Kidney tubule cell (primary cell): ENCODE measurements at places on chromosomes 3 and 15.

GRCh38 chr15:72800833-72801481 is 17.4 kb upstream of the ADPGK start:
- no peak for DNase-seq

- no peak for DNase-seq
These were observed 126.3 kb upstream of the ZNF385D start for GRCh38 chr3:21877214-21877754.

GRCh38 chr3:35635407-35635806 is 3.9 kb upstream of the ARPP21 start:
- DNase-seq: no peak

DNA sequence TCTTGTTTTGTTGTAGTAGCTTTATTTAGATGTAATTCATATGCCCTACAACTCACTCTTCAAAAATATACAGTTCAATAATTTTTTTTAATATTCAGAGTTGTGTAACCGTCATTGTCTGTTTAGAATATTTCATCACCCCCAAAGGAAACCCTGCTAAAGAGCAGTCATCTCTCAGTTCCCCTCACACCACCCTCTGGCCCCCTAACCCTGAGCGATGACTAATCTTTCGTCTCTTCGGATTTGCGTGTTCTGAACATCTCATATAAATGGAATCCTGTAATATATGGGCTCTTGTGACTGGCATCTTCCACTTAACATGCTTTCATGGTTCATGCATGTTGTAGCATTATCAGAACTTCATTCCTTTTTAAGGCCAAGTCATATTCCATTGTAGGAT is 183.8 kb downstream of the ATG7 start:
- no peak for DNase-seq

- DNase-seq: no peak
These were observed 497.1 kb downstream of the ZIC1 start for GRCh38 chr3:147906285-147906684.

- peak; percentile 65 for DNase-seq
These were observed 23.6 kb downstream of the CCR1 start for GRCh38 chr3:46184469-46184868.
